ENCODE measurements at places on chromosomes 3 and 15.

GRCh38 chr15:63240109-63240508 is 37.3 kb upstream of the APH1B start:
- DNase-seq, result no peak

- DNase-seq, result no peak
Observed at GRCh38 chr3:31364188-31364587, 168.5 kb upstream of the STT3B start.

GRCh38 chr3:30180310-30181177 is 425.9 kb upstream of the TGFBR2 start:
- peak; percentile 55 for DNase-seq

DNA sequence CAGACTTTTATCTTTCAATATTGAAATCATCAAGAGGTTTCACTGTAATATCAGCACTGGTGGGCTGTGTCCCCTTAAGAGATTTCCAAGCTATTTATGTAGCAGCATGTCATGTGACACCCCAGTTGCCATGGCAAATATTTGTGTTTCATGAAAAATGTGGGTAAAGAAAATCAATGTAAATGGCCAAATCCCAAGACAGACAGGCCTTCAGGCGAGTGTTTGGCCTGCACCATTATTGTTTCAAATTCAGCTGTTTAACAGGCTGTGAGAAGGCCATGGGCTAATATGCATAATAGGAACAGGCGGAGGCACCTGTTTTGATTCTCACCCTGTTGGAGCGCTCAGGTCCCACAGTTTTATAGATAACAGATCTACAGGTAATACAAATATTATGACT is 104.2 kb downstream of the IQCH start:
- no peak for DNase-seq

DNA sequence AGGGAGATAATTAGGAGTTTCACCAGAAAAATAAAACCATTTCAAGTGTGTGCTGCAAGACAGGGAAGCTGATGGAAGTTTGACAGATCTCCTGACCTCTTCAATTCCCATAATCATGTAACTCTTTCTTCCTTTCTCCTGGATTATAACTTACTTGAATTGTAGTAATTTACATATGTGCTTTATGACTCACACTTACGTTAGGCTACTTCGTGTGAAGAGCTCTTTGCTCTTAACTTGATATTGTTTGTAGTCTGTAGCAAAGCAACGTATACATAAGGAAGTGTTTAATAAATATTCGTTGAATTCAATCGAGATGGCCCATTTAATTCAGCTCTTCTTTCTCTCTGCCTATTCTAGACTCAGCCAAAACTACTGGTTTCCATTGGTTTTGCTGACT is 23.5 kb downstream of the ROBO2 start:
- DNase-seq, result no peak

GRCh38 chr3:20811006-20811405 is 625.0 kb upstream of the SGO1 start:
- no peak for DNase-seq

DNA sequence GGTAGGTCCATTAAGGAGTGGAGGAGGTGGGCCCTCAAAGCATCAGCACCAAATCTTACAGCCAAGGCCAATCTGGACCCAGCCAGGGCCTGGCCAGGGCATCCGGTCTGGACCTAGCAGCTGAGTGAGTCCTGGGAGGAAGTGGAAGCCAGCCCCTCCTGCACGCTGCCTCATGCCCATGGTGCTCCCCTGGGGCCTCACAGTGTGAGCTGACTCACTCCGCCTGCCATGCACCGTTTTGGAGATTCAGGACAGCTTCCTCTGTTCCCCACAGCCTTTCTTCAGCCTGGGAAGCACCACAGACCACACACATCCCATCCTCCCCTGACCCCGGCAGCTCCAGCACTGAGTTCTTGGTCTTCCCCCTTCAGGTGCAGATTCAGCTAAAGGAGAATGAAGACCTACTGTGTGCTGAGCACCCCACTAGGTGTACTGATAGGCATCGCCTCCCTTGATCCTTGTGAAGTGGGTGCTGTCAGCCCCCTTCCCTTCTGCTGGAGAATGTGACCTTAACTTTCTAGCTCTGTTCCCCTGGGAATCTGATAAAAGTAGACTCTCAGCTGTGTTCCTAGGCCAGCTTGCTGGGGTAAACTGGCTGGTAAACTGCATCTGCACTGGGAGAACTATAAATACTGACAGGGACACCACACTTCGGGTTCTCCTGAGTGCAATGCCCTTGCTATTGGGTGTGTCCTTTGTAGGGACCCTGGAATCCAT is 36.8 kb upstream of the SEC13 start:
- DNase-seq, result peak; percentile 6

GRCh38 chr3:32172420-32172819 is 66.0 kb downstream of the GPD1L start:
- DNase-seq, result no peak

- DNase-seq, result no peak
Observed at GRCh38 chr15:74402873-74403587, 30.7 kb downstream of the SEMA7A start.

DNA sequence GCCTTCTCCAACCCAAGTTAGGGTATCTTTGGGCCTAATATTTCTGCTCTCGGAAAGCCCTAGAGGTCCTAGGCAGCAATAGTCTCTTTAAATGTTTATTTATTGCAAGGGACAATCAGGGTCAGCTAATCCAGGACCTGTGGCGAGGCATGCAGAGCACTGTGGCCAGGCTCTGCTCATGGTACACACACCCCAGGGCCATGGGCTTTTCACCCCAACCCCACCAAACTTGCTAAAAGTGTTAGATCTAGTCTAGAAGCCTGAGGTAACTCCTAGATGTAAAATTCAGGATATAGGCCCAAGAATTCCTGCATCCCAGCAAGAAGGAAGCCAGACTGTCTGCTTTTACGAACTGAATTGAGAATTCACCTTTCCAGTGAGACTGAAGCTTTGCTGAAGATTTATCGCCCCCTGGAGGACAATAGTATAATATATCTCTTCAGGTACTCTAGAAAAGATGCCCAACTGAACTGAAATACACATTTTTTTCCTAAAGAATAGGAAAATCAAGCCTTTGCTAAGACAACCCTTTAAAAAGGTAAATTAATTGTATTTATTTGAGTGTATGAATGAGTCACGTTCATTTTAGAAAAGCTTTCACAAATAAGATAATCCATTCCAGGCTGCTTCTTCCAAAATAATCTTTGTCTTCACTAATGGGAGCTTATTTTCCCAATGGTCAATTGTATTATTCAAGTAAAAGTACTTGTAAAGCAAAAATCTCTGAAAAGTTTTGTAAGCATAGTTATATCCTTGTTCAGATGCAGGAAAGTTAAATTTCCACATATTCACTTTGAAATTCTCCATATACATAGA is 89.8 kb downstream of the LRRC3B start:
- DNase-seq, result peak; percentile 76

DNA sequence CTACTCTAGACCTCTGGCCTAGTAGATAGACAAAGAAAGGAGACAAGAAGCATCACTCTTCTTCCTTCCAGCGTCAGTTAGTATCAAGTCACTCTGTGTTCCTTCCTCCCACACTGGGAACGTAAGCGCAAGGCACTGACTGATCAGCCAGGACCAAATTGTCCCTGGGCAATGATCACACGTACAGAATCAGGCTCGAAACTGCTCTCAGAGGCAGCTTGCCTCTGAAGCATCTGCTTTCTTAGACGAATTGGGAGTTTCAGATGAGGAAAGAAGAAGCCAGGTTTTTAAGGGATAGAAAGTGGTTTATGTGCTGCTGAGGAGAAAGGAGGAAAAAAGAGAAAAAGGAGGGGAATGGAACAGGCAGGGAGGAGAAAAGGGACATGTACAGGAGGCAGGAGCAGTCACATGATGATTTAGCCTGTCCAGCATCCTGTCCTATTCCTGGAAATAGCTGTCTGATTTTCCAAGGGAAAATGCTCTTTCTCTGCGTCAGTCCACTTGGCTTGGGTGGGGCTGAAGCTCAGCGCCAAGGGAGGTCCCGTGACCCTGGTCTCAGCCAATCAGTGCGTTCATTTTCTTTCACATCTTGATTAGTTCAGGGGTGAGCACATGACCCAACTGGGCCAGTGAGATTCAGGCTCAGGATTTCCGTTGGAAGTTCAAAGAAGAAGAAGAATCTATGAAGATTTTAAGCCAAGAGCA is 102.0 kb upstream of the PRICKLE2 start:
- peak; percentile 12 for DNase-seq

DNA sequence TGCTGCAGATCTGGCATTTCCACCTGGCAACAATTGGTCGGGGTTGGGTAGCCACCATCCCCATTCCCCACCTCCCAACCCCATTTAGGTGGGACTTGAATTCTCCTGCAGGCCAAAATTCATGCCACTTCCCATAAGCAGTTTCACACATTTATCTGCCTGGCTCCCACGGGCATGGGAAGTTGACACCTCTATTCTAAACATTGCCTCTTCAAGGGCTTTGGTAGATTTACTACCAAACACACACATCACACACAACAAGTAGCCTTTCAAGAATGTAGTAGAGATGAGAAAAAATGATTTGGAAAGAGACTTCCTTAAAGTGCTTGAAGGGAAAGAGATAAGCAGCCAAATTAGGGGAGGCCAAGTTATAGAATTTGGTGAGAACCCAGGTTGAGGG is 30.9 kb downstream of the ZBTB38 start:
- no peak for DNase-seq

DNA sequence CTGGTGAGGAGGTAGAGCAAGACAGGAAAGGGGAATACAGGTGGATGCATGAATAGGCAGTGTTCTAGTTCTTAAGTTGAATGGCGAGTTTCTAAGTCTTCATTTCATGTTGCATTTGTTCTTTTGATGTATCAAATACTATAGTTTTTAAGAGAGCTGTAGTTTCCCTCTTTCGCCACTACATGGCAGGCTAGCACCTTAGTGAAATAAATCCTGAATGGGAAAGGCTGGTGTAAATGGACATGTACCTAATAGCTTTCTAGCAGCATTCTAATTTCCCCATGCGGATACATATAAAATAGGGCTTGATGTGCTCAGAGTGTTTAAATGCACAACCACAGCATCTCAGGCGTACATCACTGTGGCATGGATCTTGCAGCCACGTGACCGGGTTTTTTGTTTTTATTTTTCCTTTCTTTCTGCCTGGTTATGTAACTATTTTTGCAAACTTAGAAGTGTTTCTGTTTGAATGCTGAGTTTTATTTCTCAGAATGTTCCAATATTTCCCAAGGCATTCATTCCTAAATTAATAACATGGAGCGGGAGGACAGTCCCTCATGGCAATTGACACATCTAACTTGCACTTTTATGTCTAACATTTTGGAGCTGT is 23.5 kb upstream of the CLN6 start:
- DNase-seq, result peak; percentile 94

GRCh38 chr3:31485196-31485595 is 47.5 kb upstream of the STT3B start:
- no peak for DNase-seq

- no peak for DNase-seq
Observed at GRCh38 chr3:87270908-87271700, 5.3 kb downstream of the POU1F1 start.

- no peak for DNase-seq
Observed at GRCh38 chr3:49174397-49174985, 3.1 kb downstream of the KLHDC8B start.

GRCh38 chr3:48296699-48297098 is 36.8 kb downstream of the SPINK8 start:
- DNase-seq, result no peak

- peak; percentile 54 for DNase-seq
Observed at GRCh38 chr15:51331141-51331540, 7.3 kb downstream of the CYP19A1 start.

DNA sequence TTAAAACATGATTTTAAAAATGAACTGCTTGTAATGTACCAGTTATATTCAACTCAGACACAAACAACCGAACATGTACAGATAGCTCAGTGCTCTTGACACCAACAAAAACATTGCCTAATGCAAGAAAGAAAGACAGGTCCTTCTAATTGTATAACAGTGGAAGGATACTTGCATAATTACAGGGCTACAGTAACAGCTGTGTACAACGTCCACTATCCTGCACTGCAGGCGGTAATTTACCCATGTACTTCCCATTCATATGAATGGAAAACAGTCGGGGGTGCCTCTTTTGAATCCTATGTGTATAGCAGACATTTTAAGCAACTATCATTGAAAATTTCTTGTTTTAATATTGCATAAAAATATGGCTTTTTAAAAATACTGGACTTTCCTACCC is 41.1 kb upstream of the PLSCR5 start:
- no peak for DNase-seq

GRCh38 chr3:54818486-54818885 is 109.4 kb downstream of the LRTM1 start:
- DNase-seq, result no peak

DNA sequence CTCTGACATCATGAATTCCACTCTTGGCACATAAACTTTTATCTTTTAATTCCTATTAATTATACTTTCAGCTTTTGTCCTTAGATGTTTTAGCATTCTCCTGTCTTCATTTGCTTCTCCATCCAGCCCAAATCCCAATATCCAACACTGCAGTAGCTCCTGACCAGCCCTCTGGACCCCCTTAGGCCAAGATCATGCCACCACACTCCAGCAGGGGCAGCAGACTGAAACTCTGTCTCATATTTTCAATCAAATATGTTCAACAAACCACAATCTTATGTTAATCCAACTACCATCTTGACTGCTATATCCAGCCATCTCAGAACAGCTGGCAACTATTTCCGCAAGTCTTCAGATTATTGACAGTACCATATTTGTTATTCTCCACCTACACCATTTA is 315.8 kb upstream of the ROBO2 start:
- DNase-seq, result no peak

DNA sequence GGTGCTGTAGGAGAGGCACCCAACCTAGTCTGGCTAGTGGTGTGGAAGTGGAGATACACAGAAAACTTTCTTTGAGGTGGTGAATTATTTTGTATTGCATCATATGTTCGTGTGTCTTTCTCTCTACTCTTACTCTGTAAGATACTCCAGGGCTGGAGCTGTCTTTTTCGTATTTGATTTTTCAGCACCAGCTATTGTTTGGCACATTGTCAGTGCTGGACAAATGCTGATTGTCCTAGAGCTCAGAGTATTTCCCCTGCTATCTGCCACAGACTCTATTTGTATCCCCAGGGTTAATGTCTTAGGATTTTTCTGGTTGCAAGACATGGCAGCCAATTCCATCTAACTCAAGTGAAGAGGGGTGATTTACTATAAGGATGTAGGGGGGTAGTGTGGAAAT is 110.5 kb downstream of the SAMMSON start:
- DNase-seq, result no peak

GRCh38 chr15:63933522-63933921 is 99.8 kb upstream of the HERC1 start:
- DNase-seq, result peak; percentile 64

DNA sequence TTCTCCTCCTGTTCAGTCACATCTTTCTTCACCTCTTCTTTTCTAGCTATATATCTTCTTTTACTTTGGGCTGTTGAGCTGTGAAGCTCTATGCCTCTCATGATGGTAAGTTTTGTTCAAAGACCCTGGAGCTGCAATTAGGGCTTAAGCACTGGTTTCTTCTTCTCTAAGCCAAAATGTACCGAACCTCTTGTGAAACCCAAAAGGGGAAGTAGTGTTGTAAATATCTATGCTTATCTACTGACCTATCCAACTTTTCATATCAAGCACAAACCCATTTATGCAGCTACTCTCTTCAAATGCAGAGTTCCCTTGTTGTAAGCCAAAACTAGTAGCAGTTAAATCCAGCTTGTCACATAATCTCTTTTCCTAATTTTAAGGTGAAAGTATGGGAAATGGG is 123.6 kb upstream of the CD96 start:
- no peak for DNase-seq

GRCh38 chr3:130517602-130518001 is 625 bp downstream of the COL6A6 start:
- no peak for DNase-seq
